Iris pigment epithelial cell (primary cell): ENCODE measurements at places on chromosomes 3 and 15.

DNA sequence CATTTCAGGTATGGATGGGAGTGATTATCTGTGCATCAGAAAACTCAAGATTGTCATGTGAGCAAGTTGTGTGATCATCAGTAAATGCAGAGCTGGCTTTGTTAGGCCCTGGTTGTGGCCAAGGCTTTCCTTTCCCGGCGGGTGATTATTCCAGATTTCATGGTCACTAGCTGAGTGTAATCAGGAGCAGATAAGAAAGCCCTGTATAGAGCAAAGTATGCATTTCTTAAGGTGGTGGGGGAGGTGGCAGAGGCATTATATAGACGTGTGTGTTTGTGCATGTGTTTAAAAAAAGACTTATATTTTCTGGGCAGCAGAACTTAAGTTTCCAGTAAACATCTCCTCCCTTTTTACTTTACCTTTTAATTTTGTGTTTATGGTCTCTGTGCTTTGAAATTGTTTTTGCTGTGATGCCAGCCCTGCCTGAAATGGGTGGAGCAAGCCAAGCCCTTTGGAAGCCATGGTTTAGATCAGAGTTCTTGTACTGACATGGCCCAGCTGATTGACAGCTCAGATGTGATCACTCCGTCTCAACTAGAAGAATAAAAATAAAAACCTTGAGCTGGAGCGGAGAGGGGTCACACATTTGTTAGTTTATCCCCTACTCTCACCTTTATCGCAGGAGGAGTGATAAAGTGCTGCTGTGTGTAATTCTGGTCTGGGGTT is 22.2 kb downstream of the SMAD3 start:
- DNase-seq = no peak

DNA sequence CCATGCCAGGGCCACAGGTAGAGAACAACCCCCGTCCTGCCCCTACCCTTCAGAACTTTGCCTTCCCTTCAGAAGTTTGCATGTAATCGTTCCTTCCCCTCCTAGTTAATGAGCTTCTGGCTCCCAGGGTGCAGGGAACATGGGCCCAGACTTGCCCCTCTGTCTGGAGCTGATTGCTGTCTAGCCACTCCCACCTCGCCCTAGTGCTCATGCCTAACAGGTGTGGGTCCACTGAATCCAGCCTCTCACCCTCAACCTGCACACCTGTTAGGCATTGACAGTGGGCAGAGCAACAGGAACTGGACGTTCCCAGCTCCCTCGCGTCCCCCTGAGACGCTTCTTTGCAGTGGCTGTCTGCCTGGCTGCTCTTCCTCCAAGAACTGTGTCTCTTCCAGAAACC is 40.3 kb downstream of the WNT5A start:
- DNase-seq = no peak

- DNase-seq = no peak
These were observed 301.7 kb upstream of the ATP11B start for GRCh38 chr3:182491577-182491976.

DNA sequence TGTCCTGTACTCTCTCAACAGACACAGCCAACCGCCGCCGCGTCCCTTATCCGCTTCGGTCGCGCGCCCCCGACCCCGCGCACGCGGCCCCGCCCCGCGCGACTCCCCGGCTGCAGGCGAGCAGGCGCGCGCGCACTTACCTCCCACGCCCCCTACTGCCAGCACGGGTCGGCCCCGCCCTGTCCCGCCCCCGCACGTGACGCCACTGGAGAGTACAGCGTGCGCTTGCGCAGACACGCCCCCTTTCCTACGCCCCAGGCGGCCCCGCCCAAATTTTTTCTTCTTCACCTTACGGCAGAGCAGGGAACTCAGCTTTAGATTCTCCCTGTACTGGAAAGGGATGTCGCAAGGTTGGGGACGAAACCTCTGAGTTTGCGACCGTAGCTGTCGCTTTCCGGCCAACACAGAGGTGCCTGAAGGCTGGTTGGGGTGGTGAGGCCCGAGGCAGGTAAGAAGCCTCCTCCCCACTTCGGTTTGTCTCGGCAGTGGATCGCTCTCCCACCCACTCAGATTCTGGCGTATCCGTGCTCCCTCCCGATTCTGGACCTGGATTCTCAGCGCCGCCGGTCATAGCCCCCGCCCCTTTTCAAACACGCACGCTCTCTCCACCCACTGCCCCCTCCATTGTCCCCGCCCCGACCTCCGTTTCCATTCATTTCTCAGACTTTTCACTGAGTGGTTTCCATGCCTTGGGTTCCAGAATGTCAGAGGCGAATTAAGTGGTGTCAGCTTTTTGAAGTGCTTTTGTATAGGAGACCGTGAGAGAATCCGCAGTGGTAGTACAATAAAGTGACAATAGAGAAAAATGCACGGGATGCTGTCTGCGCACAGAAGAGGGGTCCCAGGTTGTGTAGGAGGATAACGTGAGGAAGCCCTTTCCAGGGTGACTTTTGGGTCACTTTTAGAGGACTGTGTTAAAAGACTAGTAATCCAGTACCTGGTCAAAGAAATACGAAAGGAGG is at the start of the genes MYO9A and SENP8:
Gene MYO9A, minus strand, starts transcription at position 134 of the 962 bp plus-strand sequence. CDS start 71,587 bp downstream, outside the sequence.
Gene SENP8, plus strand, starts transcription at position 387 of the 962 bp plus-strand sequence. CDS start 21,221 bp downstream, outside the sequence.
- peak; percentile 98 for DNase-seq

DNA sequence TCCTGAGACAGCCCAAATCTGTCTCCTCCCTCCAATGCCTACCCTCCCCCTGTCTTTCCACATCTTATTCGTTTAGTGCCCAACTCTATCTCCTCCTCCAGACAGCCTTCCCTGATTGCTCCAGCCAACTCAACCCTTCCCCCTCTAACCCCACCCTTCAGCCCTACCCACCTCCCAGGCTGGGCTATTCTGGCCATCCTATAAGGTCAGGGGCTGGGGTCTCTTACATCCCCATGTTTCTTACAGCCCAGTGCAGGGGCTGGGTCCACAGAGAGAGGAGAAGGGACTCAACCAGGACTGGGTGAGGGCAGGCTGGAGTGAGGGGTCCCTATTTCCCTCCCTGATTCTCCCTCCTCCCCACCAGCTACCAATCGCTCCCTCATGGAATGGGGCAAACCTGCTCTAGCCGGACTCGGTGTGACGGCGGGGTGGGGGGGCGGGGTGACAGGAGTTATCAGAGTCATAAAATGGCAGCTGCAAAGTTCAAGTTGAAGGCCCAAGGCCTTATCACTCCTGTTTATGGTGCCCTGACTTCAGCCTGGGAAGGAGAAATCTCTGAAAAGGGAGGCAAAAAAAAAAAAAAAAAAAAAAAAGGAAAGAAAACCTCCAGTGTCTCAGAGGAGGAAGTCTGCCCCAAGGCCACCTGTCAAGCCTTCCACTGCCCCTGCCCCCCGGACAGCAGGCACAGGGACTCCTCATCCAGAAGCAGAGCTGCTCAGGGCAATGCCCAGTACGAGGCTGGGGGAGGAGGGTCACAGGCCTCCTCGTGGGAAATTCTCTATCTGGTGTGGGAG is 2.1 kb downstream of the VIPR1 start:
- DNase-seq = no peak

DNA sequence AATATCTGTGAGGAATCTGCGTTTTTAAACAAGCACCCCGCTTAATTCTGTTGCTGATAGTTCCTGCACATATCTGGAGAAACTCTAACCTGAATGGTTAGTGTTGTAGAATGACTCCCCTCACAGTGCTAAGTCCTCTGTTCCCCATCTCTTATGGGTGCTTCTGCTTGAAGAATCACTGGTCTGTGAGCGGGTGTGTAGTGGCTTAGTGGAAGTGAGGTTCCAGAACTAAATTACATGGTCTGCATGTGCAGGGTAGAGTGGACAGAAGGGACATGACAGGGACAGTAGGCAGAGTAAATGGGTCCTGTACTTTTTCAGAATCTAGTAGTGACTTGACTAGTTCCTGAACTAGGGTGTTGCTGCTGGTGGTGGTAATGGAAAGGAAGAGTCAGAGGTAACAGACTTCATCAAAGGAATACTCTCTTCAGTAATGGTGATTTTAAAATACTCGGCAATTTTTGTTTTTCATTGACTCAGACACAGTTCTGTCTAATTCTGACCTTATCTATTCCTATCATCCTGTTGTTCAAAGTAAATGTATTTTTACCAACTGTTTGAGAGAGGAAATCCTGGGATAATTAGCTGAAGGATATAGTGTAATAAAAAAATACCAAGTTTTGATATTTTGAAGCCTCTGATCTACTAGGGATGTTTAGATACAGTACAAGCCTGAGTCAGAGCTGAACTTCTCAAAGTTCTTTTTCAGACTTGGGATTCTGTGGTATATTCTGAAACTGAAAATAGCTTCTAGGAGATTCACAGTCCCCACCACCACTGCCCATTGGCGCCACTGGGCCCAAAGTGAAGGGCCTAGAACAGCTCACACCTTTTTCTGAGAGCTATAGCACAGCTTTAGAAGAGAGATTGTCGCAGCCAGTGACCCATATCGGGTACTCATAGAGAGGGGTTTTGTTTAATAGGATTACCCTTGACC is 55.5 kb downstream of the FNDC3B start:
- DNase-seq = peak; percentile 56

DNA sequence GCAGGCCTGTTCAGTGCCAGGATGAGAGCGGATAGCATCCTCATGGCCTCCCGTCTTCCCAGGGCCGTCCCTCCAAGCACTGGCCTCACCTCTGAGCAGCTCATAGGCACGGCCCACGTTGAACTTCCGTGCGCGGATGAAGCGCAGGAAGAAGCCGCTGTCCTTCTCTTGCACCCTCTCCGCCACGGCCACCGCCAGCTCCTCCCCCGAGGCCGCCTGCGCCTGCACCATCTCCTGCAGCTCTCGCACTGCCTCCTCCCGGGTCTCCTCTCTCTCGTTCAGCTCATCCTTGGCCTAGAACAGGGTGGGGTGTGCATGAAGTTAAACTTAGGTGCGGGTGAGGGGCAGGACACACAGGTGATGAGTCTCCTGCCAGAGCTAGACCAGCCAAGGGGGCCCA is 4.3 kb downstream of the RLBP1 start:
- no peak for DNase-seq

GRCh38 chr3:31878231-31878838 is 102.7 kb downstream of the OSBPL10 start:
- DNase-seq = peak; percentile 69

- no peak for DNase-seq
These were observed 105.2 kb downstream of the FMN1 start for GRCh38 chr15:33089165-33089877.

GRCh38 chr3:49791571-49791970 is 5.2 kb upstream of the IP6K1 start:
- no peak for DNase-seq
